ENCODE measurements at places on chromosomes 4 and X. TPM values are rescaled to one million over a fixed set of nuclear protein-coding genes. Genes with fewer than 3 reads are reported as not detected.

GRPR gene
- 0.15 TPM for total RNA-seq

GRCh38 chr4:75653845-75654503 is 19.2 kb downstream of the G3BP2 start:
- no peak for DNase-seq

FAM13A gene
- 80.3 TPM for total RNA-seq

GPRIN3 gene
- total RNA-seq, result 16.6 TPM

RASL11B gene
- total RNA-seq, result 0.17 TPM

- no peak for DNase-seq
These were observed 340.3 kb upstream of the ZCCHC13 start for GRCh38 chrX:73963682-73964081.

MAGEE2 gene
- total RNA-seq, result not detected

- DNase-seq, result no peak
These were observed 15.7 kb downstream of the SOD3 start for GRCh38 chr4:24810871-24811631.

DNA sequence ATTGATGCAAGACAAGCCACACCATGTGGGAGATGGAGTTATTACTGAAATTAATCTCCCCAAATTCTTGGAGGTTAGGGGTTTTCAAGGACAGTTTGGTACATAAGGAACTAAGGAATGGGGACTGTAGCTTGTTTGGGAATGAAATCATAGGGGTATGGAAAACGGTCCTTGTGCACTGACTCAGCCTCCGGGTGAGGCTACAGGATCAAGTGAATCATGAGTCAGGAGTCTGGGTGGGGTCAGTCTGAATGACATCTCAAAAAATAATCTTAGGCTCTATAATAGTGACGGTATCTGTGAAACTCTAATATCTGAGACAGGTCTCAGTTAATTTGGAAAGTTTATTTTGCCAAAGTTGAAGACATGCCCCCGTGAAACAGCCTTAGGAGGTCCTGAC is 128.5 kb upstream of the CYSLTR1 start:
- DNase-seq, result no peak

GRCh38 chr4:96146686-96147085 is 306.8 kb downstream of the PDHA2 start:
- DNase-seq, result no peak

DNA sequence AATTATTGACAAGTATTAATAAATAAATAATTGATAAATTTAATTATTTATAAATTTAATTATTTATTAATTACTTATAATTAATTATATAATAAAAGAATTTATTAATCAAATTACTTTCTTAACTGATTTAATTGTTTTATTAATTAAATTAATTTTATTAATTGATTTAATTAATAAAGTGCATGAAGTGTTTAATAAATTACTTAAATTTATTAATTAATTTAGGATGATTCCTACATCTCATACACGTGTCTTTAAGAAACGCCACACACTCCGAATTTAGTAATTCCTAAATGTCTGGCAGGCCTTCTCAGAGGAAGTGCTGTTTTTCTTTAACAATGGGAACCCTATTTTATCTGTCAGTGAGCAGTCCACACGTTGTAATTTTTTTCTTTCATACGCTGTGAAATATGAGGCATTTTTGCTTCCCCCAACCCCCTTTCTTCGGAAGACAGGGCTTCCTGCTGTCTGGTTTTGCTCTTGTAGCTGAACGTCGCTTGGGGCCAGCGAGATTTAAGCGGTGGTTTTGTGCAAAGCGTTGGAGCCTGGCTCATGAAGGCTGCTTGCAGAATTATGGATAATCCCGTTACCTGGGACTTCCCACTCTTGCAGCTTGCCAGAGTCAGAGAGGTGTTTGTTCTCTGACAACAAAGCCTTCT is 46.8 kb downstream of the CRLF2 start:
- DNase-seq, result no peak

FAM236A gene
- not detected for total RNA-seq

DNA sequence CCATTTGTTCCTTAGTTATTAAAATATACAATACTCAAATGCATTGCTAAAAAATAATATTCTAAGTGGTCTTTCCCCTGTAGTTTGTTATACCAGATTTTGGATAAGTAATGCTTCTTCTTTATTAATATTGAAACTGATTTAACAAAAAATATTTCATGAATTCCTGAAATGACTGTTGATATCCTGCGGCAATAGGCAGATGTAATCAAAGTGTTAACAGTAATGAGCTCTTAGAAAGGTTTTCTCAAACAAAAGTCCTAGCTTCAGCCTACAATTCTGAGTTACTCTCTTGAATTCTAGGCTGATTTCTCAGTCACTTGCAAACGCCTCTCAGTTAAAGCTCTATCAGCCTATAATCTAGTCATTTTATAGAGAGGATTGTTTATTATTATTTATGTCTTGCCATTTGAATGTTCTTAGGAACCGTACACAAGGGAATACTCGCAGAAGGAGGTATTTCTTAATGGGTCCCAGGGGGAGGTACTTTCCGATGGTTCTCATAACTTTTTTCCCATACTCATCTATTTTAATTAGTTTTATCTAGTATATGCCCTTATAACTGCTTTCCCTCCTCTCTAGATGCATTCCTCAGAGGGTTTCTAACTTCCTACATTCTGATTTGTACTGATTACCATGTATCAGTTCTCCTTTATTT is 96.8 kb downstream of the FNIP2 start:
- DNase-seq, result no peak

- no peak for DNase-seq
These were observed 47.9 kb downstream of the COX18 start for GRCh38 chr4:73021634-73022033.

ADGRA3 gene
- total RNA-seq, result 60.6 TPM

- DNase-seq, result no peak
These were observed 44.3 kb upstream of the GALNT7 start for GRCh38 chr4:173124209-173124865.

DNA sequence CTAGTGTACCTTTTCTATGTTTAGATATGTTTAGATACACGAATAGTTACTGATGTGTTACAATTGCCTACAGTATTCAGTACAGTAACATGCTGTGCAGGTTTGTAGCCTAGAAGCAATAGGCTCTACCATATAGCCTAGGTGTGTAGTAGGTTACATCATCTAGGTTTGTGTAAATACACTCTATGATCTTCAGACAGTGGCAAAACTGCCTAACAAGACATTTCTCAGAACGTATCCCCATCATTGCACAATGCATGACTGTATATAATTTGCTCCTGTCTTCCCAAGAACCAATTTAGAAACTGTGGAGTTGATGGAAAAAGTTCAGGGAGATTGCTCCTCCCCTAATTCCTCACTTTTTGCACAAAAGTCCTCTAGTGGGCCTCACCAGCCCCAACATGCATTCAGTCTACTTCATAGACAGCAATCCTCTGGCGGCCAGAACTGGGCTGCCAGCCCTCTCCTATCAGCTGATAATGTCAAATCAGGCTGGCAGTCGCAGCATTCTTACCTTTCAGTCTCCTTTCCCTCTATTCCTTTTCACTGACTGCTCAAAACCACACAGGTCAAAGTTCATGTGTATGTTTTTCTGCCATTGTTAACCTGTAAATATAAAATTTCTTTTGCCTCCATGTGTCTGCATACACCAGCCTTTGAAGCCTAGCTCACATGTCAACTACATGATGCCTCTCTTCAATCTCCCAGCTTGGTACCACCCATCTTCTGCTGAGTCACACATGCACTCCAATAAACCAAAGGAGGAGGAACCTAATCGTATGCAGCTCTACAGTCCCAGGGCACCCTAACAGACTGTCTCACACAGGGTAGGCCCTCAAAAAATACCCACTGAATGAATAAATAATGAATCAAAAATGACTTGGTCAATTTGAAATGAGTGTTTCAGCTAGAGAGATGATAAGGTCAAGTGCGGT is 32.0 kb downstream of the BCLAF3 start:
- DNase-seq, result no peak

H2BW2 gene
- not detected for total RNA-seq

GRCh38 chr4:75786526-75786925 is 62.1 kb downstream of the USO1 start:
- no peak for DNase-seq

PAGE2B gene
- not detected for total RNA-seq

ATOH1 gene
- 73.2 TPM for total RNA-seq

DNA sequence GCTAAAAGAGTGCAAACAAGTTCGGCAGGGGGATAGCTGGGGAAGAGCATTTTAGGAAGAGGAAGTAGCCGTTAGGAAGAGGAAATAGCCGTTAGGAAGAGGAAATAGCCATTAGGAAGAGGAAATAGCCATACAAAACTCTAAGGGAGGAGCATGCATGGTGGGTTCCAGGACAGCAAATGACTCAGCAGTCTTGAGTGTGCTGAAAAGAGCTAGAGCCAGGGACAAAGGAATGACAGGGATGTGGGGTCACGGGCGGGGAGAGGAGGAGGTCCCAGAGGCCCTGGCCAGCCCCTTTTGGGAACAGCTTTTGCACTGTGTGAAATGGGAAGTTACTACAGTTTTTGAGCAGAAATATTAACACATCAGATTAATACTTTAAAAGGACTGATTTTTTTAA is 882.6 kb downstream of the TRIML1 start:
- no peak for DNase-seq

SYP gene
- total RNA-seq, result 6.9 TPM

- DNase-seq, result no peak
These were observed 84.9 kb downstream of the CBLL2 start for GRCh38 chrX:22357621-22358020.

DNA sequence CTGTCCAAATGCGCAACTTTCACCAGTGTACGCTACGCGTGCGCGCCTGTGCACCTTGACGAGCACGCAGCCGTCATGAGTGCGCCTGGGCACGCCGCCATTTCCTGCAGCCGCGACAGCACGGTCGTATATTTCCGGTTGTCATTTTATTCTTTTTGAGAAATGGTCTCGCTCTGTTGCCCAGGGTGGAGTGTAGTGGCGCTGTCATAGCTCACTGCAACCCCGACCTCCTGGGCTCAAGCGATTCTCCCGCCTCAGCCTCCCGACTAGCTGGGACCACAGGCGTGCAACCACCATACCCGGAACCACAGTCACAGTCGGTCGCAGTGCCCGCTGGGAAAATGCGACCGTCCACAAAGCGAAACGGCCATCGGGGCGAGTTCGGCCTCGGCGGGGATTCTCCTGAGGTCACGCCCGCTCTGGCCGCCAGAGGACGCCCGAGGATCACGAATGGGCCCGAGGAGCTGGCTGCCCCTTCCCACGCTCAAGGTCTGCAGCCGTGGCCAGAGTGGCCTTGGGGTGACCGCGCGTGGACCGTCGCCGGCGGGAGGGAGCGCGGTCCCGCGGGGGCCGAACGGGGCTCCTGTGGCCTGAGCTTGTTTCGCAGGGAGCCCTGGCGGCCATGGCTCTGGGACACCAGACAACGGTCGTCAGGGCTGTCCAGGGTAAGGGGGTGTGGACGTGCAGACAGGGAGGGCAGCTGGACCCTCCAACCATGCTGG is 23.7 kb upstream of the PNMA3 start:
- peak; percentile 68 for DNase-seq

HS3ST1 gene
- total RNA-seq, result 2.7 TPM

COL4A5 gene
- 5.6 TPM for total RNA-seq

SSX3 gene
- not detected for total RNA-seq

DNA sequence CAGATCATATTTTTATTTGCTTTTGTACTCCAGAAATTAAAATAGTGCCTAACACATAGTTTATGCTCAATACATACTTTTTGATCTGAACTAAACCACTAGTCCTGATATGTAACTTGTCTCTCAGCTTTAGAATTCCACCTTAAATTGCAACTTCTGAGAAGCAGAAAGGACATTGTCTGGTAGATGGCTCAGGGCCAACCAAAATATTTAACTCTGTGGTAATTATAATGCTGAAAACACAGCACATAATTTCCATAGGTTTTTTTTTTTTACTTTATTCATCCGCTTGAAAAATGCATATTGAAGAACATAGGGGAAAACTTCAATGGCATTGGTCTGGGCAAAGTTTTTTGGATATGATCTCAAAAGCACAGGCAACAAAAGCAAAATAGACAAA is 59.3 kb downstream of the AREG start:
- no peak for DNase-seq

DNA sequence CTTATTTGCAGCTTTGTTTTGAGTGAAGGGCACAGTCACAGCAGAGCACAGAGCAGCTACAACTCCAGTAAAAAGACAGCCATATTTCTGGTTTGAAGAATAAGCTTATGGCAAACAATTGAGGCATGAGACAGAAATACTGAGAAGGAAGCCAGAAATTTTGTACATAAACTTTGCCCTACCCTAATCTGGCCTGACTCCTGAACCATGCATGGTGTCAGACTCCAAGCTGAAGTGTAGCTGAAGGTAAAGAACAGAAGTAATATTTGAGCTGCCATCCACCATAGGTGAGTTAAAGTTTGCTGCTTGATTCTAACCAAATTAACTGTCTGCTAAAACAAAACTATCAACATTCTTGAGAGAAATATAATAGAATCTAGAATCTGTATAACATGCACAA is 24.5 kb upstream of the TMEM192 start:
- DNase-seq, result no peak

DNA sequence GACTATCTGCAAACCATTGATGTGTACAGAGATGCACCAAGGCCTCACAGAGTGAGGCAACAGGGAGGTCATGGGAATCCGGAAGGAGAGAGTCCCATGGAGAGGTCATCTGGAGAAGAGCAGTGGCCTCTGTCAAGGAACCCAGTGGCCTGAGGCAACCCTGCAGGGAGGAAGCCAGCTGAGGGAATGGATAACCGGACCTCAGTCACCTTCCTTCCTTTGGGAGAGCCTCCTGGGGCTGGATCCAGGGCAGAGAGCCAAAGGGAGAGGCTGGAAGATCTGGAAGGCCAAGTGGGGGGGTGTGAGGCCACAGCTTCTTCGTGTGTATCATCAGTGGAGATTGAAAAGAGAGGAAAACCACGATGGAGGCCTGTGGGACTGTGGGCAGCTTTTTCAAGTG is 24.3 kb upstream of the CD38 start:
- DNase-seq, result no peak

DDIT4L gene
- not detected for total RNA-seq

All from left colon (tissue), 2 donors.